NCI-H1048 (cell line): ENCODE measurements at places on chromosomes 2 and 18.
A peak's percentile ranks its signal among the peaks of the same experiment; 100 is the strongest.

GRCh38 chr18:22840606-22841144, 92.5 kb upstream of the RBBP8 start:
- no peak for DNase-seq

DNA sequence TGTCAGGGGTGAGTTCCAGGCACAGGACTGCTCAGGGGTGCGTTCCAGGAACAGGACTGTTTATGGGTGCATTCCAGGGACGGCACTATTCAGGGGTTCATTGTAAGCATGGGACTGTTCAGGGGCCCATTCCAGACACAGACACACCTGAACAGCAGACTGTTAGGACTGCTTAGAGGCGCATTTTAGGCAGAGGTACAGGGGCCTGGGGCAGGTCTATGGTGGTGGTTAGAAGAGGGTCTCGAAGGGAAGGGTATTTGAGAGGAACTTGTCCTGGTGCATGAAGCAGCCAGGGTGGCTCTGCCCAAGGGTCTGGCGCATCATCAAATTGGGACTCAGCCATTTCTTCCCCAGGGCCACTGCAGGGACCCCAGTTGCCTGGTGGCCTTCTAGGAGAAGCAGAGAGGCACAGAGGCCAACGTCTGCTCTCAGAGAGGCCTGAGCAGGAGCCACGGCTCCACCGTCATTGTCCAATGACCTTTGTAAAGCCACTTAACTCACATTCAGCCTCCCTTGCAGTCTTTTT, 14.8 kb upstream of the MLPH start:
- DNase-seq: no peak

DNA sequence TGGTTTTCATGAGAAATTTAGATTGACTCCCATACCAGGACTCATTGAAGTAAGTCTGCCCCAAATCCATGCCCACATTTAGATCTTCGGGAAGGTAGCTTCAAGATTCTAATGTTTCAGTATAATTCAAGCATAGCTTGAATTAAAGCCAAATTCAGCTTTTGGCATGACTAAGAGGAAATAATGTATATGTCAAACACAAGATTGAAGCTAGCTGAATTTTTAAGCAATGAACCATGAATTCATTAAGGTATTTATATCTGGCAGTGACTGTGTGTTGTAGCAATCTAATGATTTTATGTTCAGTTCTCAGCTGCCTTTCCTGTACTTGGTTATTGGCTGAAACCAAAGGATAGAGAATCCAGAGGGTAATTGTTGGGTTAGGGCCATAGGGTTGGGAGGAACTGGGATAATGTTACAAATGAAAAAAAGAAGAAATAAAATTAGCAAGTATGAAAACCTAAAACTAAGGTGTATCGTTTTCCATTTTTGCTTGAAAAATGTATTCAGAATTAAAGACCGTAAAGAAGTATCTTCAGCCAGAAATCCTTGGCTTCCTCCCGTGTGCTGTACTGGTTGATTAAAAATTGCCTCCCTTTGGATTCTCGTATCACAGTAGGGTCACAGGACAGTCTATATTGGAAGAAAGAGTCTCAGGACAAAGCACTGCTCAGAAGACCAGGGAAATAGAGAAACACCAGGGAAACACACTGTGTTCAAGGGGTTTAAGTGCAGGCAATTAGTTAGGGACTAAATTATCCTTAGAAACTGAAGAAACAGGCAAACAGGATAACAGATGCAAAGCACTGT, 119.0 kb upstream of the FN1 start:
- DNase-seq: no peak

DNA sequence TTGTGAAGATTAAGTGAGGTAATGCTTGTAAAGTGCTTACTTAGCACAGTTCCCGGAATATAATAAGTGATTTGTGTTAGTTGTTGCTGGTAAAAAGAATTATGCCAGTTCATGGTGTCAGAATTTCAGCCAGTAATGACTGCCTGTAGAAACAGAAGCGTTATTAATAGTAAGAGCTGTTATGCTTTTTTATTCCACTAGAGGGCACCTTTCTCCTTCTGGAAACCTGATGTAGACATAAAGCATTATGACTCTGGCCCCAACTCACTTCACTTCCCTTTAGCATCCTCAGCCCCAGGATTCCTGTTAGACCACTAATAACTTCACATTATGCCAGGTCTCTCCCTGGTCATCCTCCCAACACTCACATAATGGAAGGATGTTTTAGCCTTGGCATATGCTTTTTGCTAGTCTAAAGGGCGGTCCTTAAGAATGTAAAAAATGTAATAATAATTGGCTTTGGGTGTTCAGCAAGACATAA, 34.9 kb downstream of the C18orf54 start:
- peak; percentile 1 for DNase-seq

DNA sequence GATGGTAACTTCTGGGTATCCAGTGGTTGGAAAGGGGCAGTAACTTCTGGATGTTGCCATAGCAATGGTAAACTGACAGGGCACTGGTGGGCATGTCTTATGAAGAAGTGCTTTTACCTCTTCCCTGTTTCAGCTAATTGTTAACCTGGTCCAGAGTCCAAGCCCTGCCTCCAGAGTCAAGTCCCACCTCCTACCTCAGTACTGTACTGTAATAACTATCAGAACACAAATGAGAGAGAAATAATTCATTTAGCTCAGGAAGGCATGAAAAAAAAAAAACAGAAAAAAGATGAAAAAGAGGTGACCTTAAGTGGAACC, 237.0 kb downstream of the ZNF804A start:
- no peak for DNase-seq

- no peak for DNase-seq
These were observed 460.5 kb downstream of the ERBB4 start for GRCh38 chr2:212078103-212078502.
